ENCODE measurements at places on chromosomes 1 and 21. TPM values are rescaled to one million over a fixed set of nuclear protein-coding genes. Genes with fewer than 3 reads are reported as not detected.

DNA sequence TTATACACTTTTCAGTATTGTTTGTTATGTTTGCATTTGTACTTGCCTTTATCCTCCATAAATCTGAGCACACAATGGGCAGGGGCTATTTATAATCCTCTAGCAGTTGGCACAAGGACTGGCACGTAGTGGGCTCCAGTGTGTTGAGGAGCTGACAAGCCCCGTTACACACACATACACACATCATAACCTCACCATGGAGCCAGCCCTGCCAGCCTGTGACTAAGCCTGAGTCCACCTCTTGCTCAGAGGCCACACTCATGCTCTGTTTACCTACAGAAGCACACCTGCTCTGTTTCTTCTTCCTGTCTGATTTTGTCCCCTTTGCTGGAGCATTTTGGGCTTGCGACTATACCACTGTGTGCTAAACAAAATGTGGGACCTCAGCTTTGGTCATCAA is 64.5 kb upstream of the SPATA6 start:
- DNase-seq, result no peak

TGFB2 gene
- 32.0 TPM for total RNA-seq

- peak; percentile 20 for DNase-seq
Observed at GRCh38 chr1:64675718-64676345, 69.0 kb upstream of the RAVER2 start.

- no peak for DNase-seq
Observed at GRCh38 chr1:44235808-44236207, 22.5 kb downstream of the DMAP1 start.

TRAF3IP3 gene
- 2.1 TPM for total RNA-seq

OR2T33 gene
- total RNA-seq, result not detected

DNA sequence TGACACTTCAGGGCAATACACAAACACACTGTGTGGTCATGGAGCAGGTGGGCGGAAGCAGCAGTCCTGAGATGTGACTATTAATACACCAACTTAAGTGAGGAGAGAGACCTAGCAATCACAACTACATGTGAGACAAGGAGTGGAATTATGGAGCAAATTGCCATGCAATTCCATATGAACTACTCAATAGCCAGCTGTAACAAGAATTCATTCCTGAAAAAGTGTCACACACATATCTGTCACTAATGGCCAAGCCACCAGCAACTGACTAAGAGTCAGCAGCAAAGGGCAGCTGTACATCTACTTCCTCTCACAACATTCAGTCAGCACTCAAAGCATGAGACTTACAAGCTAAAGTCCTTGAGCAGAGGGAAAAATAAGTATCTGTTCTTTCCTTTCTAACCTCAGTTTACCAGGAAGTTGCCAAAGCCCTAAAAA is 46.2 kb downstream of the GPR3 start:
- no peak for DNase-seq

DNA sequence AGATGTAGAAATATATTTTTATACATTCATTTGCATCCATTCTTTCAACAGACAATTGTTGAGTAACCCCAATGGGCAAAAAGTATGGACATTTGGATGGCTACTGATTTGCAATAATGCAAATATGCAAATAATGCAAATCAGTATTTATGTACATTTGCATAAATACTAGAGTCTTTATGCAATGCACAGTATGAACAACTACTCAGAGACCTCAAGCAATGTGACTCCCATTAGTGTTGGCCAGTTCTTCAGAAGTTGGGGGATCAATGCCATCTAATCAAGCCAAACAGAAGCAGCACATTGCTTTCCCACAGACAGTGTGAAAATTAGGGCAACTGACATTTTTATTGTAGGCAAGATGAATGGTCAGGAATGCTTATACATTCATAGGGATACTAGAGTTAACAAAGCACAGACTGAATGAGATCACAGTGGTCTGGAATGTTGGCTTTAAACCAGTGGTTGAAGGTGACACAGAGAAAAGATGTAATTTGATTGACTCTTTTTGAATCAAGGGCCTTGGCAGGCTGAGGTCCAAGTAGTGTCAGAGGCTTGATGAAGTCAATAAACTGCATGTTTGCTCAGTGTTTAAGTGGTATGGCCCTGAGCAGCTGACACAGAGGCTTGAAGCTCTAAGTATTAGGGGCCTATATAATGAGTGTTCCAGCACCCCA is 256.6 kb downstream of the CTH start:
- DNase-seq, result no peak

GRCh38 chr1:225747566-225747965 is 30.1 kb upstream of the SRP9 start:
- DNase-seq, result no peak

DNA sequence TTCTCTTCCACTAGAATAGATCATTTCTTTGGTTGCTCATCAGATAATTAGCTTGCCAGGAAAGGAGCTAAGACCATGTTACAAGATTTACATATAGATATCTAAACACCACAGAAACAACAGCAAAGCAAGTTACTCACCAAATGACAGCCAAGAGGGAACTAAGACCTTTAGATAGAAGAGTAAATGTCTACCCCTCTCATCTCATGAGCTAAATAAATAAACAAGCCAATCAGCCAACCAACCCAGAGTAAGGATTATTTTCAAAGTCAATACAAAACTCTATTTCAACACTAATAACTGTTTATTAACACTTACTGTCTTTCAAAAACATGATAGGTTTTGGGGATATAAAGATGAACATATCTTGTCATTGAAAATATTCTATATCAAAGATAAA is 474.7 kb downstream of the LMO4 start:
- no peak for DNase-seq

ELAPOR1 gene
- 3.5 TPM for total RNA-seq

- DNase-seq, result peak; percentile 13
Observed at GRCh38 chr1:95023399-95024043, 49.2 kb downstream of the ALG14 start.

DNA sequence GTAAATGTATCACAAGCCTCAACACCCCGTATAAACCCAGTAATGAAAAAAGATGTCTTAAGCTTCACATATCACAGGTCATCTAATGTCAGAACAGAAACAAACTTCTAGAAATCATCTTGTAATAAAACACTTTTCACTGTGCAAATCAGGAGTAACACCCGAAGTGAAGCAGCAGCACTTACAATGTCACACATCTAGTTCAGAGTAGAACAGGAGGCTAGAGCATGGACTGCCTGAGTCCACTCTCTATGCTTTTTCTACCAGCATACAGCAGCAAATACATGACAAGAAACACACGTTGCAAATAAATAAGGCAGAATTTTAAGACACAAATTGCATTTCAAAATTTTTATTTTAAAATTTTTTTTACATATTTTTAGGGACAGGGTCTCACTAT is 57.2 kb downstream of the AKT3 start:
- DNase-seq, result no peak

- no peak for DNase-seq
Observed at GRCh38 chr1:54403808-54404261, 2.4 kb downstream of the SSBP3 start.

GSTM1 gene
- not detected for total RNA-seq

- DNase-seq, result no peak
Observed at GRCh38 chr21:31299291-31300147, 44.5 kb downstream of the TIAM1 start.

- DNase-seq, result no peak
Observed at GRCh38 chr1:227805606-227806197, 9.8 kb upstream of the PRSS38 start.

C4BPA gene
- 0.39 TPM for total RNA-seq

- no peak for DNase-seq
Observed at GRCh38 chr1:81876901-81877733, 76.4 kb downstream of the ADGRL2 start.

GRCh38 chr1:216705676-216706075 is 17.6 kb downstream of the ESRRG start:
- no peak for DNase-seq

IL22RA1 gene
- total RNA-seq, result 5.0 TPM

DNA sequence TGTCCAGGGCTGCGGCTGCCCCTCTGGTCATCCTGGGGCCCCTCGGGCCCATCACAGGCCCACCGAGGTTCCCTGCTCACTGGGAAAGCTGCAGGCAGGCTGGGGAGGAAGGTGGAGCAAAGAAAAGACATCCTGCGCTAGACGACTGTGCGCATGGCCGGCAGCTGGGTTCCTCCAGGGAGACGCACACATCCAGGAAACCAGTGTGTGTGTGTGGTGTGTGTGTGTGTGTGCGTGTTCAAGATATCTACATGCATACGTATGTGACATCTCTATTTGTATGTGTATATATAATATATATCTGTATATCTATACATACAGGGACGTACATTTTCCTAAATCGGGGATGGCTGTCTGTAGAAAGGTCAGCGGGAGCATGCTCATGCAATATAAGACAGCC is 63.7 kb downstream of the ACOT7 start:
- peak; percentile 79 for DNase-seq

HSD11B1 gene
- 1.6 TPM for total RNA-seq

DCDC2B gene
- not detected for total RNA-seq

MRTO4 gene
- 15.0 TPM for total RNA-seq

DNA sequence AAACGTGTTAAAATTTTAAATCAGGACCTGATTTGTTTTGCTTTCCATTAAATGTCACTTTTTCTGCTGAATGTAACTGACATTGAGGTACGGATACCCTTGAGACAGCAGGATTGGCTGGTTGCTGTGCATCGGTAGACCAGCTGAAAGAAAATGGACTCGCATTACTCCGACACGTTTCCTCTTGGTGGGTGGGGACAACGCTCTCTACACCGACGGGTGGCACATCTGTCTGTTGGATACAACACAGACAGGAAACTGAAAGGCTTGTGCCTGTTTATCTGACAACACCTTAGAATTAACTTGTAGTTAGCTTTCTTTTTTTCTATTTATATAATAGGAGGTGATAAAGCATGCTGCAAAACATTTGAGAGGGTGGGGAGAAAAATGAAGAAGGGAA is 19.4 kb downstream of the PRPF38A start:
- no peak for DNase-seq

DNA sequence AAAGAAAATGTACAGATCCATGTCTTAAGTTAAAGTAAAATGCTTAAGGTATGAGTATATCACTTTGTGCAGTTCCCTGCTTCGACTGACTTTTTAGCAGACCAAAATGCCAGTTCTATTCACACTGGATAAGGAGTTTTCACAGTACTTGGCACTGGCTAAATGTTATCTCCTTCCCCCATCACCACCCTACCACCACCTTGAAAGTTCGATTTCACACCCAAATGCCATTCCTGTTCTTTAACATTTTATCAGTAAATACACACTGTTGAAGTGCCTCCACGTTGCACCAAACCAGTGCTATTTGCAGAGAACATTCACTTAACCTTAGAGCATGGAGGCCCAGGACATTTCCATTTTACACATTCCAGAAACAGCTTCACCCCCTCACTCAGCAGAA is 100.0 kb downstream of the URB2 start:
- DNase-seq, result no peak

All from skin of body (tissue), 3 donors.